T-helper 2 cell treated with Interferon-gamma antibody and Interleukin-4, amounts not matched to agents 5 μg/mL and 100 μg/mL, for 36 hours (primary cell): ENCODE measurements at places on chromosomes 7 and 10.

- no peak for DNase-seq
These were observed 78.7 kb downstream of the VIPR2 start for GRCh38 chr7:159065852-159066480.

- no peak for DNase-seq
These were observed 494.8 kb downstream of the PARD3 start for GRCh38 chr10:34320265-34320664.

DNA sequence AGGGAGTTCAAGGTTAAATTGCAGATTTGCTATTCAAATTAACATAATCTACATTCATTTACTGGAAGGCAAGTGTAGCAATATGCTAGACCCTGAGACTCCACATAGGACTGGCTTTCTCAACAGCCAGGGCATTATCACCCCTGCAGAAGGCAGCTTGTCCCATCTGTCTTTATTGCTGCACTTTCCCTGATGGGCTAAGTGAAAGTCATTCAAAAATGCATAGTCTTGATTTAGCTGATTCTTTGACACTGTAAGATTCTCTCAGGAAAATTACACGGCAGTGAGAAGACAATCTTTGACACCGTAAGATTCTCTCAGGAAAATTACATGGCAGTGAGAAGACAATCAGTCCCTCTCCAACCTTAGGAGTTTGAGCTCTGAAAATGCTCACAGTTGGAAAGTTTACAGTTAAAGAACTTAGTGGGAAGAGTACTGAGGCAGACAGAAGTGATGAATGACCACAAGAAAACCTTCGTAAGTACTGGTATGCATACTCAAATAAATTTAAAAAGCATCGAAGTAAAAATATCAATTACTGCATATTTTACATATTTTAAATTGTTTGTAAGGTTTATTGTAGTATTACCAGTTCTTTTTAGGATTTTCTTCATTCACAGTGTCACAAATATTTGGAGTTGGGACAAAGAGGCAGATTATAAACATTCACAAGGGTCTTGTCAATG lies 88.9 kb downstream of the RAPGEF5 start:
- no peak for DNase-seq

DNA sequence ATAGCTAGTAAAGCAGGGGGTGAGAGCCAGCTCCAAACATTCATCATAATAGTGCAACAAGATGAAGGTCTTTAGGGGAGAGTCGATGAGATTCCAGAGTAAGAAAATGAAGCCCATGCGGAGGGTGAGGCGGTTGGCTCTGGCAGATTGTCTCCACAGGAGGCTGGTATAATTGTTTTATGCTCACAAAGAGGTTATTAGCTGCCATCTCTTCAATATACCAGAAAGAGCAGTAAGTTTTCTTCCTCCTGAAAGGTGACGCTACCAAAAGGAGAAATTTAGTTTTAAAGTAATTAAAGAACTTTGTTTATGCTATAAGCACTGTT lies 59.2 kb upstream of the KCNIP2 start:
- DNase-seq: no peak

GRCh38 chr10:70985824-70986622 lies 97.7 kb upstream of the PCBD1 start:
- DNase-seq: no peak

DNA sequence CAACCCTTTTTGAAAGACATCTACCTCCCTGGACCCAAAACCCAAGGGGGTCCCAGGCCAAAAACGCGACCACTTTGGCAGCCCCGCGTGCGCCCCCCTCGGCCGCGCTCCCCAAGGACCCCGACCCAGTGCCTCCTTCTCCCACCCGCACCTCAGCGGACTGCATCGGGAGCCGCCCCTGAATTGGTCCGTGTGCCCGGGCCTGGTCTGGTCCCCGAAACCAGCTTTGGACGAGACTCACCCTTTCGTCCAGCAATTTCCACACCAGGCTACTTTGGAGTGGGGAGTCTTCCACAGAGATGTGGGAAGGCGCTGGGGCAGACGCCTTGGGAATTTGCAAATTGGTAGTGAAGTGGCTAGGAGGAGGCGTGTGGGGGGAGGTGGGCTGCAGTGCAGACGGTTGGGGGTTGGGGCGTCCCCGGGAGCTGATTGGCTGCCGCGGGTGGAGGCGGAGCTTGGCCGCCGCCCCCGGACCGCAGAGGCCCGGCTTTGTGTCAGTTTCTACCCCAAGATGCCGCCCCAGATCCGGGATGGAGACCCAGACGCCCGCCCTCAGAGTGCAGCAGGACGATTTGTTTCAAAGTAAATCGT lies 16.9 kb downstream of the TCAF1 start:
- DNase-seq: peak; percentile 18

DNA sequence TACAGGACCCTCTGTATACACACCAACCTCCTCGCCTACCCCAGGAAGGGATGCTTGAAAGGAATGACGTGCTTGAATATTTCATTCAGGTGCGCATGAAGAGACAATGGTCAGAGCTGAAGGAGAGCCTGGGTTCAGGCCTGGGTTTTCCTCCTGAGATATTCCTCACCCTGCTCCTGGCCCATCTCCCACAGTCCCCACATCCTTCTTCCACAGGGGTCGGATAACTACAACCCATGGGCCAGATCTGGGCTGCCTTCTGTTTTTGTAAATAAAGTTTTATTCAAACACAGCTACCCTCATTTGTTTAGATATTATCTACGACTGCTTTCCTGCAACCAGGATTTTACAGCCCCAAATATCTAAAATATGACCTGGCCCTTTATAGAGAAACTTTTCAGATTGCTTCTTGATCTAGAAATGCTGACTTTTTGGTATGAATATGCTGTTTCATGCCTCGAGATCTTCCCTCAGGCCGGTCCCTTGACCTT lies 1.8 kb upstream of the RADIL start:
- DNase-seq: no peak

DNA sequence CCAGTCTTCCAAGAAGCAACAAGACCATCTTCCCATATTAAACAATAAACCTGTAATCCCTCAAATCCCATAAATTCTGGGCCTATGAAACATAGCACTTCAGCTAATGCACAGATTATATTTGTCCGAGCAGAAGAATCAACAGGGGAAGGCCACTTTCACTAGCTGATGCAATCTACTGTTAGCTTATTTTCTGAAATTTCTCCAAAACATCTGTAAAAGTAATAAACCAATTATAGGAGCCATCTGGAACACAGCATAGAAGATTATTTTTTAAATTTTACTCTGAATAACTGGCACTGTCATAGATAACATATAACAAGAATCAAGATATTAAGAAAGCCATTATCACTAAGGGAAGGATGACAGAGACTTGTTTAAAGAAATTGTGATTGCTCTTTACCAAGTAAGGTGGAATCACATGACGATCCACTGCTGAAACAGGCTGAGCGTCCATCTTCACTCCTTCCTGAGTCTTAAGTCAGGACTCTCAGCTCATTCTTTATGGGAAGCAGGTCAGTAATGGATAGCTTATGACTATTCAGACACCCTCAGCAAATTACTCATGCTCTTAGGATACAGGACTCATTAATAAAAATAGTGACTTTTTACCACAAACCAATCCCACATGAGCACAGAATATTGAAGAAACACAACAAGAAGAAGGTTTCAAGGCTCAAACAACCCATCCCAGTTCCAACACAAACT lies 719.5 kb downstream of the XPNPEP1 start:
- no peak for DNase-seq

DNA sequence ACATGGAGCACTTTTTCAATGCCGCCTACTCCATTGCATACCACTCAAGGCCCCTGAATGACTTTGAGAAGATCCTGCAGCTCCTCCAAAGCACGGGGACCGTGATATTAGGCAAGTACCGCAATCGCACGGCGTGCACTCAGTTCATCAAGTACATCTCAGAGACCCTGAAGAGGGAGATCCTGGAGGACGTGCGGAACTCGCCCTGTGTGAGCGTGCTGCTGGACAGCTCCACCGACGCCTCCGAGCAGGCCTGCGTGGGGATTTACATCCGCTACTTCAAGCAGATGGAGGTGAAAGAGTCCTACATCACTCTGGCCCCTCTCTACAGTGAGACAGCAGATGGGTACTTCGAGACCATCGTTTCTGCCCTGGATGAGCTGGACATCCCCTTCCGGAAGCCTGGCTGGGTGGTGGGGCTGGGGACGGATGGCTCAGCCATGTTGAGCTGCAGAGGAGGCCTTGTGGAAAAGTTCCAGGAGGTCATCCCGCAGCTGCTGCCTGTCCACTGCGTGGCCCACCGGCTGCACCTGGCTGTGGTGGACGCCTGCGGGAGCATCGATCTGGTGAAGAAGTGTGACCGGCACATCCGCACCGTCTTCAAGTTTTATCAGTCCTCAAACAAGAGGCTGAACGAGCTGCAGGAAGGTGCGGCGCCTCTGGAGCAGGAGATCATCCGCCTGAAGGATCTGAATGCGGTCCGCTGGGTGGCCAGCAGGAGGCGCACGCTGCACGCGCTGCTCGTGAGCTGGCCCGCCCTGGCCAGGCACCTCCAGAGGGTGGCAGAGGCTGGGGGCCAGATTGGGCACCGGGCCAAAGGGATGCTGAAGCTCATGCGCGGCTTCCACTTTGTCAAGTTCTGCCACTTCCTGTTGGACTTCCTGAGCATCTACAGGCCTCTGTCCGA lies 12.7 kb upstream of the ATP6V0E2 start:
- DNase-seq: no peak

DNA sequence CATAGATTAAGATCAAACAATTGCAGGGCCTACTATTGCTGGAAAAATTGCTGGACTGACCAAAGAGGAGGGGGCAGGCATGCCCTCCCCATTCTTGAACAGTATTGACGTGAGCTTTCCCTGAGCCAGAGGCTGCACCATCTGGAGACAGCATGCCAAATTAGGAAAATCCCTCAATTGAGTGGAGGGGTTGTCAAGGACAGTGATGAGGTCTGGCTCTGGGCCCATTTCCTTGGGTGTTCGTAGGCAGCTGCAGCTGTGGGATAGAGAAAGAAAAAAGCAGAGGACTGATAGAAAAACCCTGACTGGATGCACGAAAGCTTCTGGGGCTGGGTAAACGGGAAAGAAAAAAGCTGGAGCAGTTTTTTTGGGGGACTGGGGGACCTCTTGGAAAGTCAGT lies 22.8 kb upstream of the ORC5 start:
- no peak for DNase-seq

DNA sequence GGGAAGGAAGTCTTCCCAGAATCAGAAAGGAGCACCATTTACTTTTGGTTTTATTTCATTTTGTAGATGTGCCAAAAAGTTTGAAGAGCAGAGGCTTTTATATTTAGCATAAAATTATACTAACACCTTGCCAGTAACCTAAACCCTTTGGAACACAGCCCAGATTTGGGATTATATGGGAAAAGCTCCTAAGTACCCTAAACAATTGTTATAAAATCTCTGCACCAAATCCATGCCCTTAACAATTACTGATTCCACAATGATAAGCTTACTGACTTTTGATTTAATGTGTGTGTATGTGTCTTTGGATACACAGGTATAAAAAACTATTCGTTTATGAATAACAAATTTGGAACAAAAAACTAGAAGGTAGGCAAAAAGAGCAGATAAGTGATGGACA lies 39.0 kb upstream of the TMEM229A start:
- no peak for DNase-seq

DNA sequence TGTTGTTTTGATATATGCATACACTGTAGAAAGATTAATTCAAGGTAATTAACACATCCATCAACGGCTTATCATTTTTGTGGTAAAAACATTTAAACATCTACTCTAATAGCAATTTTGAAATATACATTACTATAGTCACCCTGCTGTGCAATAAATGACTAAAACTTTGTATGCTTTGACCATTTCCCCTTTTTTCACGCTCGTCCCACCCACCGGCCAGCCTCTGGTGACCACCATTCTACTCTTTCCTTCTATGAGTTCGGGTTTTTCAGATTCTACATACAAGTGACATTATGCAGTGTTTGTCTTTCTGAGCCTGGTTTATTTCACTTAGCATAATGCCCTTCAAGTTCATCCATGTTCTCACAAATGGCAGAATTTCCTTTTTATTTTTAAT lies 21.3 kb downstream of the CYCS start:
- DNase-seq: no peak

- DNase-seq: no peak
These were observed 34.3 kb downstream of the WASL start for GRCh38 chr7:123714296-123715080.

- DNase-seq: no peak
These were observed 2.4 kb upstream of the ITPRIP start for GRCh38 chr10:104340641-104341040.

- DNase-seq: no peak
These were observed 23.3 kb upstream of the ZNF273 start for GRCh38 chr7:64879800-64880199.

DNA sequence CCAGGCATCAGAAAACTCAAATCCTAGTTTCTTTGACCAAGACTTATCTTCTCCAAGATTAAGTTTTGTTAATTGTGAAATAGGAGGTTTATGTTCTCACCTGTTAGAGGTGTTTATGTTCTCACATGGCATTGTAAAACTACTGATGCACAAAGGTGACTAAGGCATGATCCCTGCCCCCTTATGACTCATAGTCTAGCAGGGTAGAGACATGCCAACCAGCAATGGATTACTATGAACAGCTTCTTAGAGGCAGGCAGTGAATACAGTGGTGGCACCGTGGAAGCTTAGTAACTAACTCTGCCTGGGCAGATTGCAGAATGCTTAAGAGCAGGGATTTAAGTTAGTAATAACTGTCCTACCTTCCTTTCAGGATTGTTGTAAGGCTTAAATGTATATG lies 400.9 kb downstream of the SORCS3 start:
- no peak for DNase-seq

DNA sequence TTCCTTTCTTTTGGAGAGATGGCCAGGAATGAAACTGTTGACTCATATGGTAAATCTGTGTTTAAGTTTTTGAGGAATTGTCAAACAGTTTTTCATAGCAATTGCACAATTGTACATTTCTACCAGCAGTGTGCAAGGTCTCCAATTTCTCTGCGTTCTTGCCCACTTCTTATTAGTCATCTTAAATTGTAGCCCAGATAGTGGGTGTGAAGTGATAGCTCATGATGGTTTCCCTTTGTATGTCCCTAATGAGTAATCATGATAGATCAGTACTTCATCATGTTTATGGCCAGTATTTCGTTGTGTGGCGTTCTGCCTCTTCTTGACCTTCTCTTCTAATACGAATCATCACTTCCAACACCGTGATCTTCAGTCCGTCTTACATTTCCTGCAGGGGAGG lies 136.3 kb downstream of the DOCK1 start:
- DNase-seq: no peak

DNA sequence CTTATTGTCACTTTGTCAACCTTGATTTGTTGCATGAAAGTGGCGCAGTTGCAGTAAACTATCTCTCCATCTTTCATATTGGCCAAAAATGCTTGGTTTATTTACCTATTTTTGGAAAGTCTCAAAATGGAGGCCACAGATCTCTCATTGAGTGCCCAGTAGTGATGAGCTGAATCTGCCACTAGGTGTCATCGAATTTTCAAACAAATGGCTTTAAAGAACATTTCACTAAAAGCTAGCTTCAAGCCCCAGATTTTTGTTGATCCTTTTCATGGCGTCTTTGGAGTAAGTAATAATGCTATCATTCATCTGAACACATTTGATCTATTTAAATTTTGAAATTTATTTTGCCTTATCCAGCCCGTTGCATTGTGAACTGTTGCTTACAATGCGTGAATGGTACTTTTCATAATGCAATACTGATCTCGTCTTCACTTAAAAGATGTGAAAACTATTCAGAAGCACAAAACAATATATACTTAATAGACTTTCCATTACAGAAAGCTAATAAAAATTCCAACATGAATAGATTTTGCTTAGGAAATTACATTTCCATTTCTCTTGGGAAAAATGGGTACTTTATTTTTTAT lies 236.2 kb downstream of the DNAJB9 start:
- DNase-seq: no peak
